ENCODE measurements at places on chromosomes 3 and 15. TPM values are rescaled to one million over a fixed set of nuclear protein-coding genes. Genes with fewer than 3 reads are reported as not detected.

Gene SPRED1
- total RNA-seq = 23.8 TPM

- no peak for DNase-seq
Measured at GRCh38 chr3:165389653-165390052, 193.5 kb upstream of the SLITRK3 start.

- no peak for DNase-seq
Measured at GRCh38 chr3:172098698-172099494, 59.5 kb downstream of the FNDC3B start.

Gene RBP2
- not detected for total RNA-seq

Gene RYK
- total RNA-seq = 54.3 TPM

Gene ZBED2
- not detected for total RNA-seq

Gene FETUB
- not detected for total RNA-seq

Gene CADPS
- total RNA-seq = not detected

- DNase-seq = no peak
Measured at GRCh38 chr3:185337231-185337816, 25.6 kb upstream of the MAP3K13 start.

GRCh38 chr3:167861649-167862048, 126.1 kb downstream of the SERPINI1 start:
- no peak for DNase-seq

DNA sequence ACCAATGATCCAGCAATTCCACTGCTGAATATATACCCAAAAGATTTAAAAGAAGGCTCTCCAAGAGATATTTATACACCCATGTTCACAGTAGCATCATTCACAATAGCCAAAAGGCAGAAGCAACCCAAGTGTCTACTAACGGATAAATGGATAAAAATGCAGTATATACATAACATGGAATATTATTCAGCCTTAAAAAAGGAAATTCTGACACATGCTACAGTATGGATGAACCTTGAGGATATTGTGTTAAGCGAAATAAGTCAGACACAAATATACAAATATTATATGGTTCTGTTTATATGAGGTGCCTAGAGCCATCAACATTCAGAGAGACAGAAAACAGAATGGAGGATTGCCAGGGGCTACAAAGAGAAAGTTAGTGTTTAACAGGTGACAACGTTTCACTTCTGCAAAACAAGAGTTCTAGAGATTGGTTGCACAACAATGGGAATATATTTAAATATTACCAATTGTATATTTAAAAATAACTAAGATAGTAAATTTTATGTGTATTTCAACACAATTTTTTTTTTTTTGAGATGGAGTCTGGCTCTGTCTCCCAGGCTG, 69.4 kb downstream of the STAG1 start:
- DNase-seq = no peak

GRCh38 chr15:60672400-60672799, 193.5 kb upstream of the ICE2 start:
- no peak for DNase-seq

- DNase-seq = no peak
Measured at GRCh38 chr3:147397875-147398812, 8.2 kb downstream of the ZIC4 start.

GRCh38 chr3:63576846-63577245, 75.6 kb upstream of the SNTN start:
- DNase-seq = no peak

DNA sequence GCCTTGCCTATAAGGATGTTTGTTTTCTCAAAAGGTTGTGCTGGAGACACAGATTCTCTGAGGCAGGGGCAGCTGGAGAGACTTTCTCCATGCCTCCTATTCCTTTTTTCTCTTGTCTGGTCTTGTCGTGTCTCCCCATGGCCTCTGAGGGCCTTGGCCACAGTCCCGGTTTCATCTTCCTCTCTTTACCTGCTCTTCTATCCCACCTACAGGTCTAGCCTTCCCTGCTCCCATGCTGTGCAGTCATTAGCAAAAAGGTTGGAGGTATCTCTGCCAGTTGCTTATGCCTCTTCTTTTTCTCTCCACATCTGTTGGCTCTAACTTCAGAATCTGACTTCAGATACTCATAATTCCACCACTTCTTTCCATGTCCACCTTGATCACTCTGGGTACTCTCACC, 191.1 kb downstream of the IL20RB start:
- no peak for DNase-seq

Gene P2RY13
- total RNA-seq = 1.5 TPM

Gene SLC27A2
- total RNA-seq = 1.7 TPM

Gene LSG1
- total RNA-seq = 36.9 TPM

DNA sequence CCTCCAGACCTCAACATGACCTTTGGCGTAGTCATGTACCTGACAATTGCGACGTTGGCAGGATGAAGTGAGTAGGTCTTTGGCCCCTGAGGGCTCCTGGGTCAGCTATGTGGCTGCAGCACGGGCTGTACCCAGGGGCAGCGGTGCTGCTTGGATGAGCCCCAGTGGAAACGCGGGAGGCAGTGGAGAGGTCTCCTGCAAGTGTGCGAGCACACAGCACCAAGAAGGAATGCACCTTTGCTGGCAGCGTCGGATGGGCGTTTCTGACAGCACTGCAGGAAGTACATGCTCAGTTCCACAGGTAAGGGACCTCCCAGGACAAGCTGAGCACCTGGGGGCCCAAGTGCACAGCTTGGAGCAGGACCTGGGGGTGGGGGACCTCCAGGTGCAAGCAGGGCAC, 67.4 kb upstream of the UNC13C start:
- no peak for DNase-seq

- no peak for DNase-seq
Measured at GRCh38 chr15:81071120-81071519, 63.0 kb upstream of the CFAP161 start.

- DNase-seq = no peak
Measured at GRCh38 chr3:110311541-110311940, 760.1 kb upstream of the NECTIN3 start.

DNA sequence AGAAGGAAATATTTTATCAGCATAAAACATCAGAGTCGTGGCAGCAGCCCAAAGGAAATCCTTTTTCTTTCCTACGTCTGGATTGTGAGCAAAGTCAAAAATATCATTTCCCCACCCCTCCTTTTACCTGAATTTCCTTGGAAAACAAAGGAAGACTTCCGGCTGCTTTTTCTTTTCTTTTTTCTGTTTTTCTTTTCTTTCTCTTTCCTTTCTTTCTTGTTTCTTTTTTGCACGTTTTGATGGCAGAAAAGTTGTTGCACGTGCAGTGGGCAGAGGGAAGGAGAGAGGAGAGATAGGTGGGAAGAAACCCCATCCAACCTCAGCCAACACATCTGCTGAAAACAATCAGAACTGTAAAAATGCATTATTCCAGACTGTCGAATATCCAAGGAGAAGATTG, 544 bp upstream of the MYO1E start:
- no peak for DNase-seq

Gene FEZF2
- total RNA-seq = not detected

GRCh38 chr3:132242790-132243189, 74.4 kb upstream of the ACP3 start:
- no peak for DNase-seq

DNA sequence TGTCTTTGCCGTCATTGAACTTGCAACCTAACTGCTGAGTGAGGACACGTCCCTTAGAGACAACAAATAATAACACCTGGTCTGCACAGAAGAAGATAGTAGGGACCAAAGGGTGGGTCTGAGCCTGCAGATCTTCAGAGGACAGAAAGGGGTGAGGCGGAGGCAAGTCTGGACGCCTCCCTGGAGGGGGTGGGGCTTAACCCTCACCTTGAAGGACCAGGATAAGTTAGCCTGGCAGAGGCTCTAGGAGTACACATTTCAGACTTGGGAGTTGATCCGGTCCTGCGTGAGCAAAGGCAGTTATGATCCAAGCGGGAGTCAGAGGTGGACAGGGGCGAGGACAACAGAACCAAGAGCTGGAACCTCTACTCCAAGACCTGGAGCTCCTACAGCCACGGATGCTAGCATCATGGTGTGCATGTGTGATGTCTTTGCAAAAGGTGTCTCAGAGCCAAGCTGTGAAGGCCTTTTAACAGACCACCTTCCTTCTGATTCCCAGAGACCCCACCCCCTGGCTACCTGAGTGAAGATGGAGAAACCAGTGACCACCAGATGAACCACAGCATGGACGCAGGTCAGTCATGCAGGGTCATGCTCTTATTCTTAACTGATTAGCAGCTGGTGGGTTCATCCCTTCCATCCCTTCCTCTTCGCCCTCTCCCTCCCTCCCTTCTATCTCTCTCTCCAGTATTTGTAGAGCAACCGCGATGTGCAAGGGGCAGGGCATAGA, 88.0 kb downstream of the AAGAB start:
- DNase-seq = no peak

GRCh38 chr15:62506217-62506805, 341.2 kb upstream of the C2CD4B start:
- DNase-seq = no peak

- no peak for DNase-seq
Measured at GRCh38 chr15:71920573-71920972, 110.2 kb downstream of the NR2E3 start.

Gene CXCR6
- total RNA-seq = 8.7 TPM

Gene CPNE9
- total RNA-seq = not detected

DNA sequence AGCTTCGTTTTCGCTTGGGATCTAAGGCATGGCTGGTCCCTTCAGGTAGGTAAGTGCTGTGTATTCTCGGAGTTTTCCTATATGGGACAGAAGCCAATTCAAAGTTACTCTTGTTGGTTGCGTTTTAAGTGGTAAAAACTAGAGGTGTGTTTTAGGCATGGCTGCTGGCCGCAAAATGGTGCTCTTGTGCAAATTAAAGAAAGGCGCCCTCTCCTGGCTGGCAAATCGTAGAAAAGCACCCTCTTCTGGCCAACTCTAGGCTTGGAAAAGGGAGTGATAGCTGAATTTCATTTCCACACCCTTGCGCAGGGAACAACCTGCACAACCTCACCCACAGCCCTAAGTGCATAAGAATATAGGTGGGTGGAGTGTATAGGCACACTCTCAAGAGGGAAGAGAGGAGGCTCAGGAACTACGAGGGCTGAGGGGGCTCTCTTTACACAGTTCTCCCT, 23.5 kb downstream of the DRD3 start:
- DNase-seq = no peak

Gene VPS33B
- total RNA-seq = 8.8 TPM

Gene WDR93
- total RNA-seq = not detected

Gene PLA2G4E
- total RNA-seq = not detected

Gene RBMS3
- total RNA-seq = 113 TPM

Gene GOLGA8T
- total RNA-seq = not detected

Gene CACNA2D2
- total RNA-seq = not detected

- no peak for DNase-seq
Measured at GRCh38 chr15:27028858-27029477, 58.0 kb downstream of the GABRG3 start.

Gene FANCD2OS
- total RNA-seq = not detected

Gene CADM2
- total RNA-seq = 0.29 TPM

DNA sequence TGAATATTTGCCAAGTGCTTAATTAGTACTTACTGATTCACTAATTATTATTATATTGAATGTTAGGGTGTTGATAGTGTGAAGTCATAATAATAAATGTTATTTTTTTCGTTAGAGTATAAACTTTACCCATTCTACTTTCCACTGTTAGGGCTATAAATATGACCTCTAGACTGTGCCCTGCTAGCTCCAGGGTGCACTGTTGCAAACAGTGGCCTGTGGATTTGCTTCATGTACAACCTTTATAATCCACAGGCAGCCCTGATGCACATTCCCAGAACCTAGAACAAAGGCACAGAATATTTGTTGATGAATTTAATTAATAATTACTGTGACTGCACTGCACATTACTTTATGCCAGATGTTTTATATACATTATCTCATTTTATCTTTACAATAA, 28.8 kb upstream of the LEKR1 start:
- no peak for DNase-seq

DNA sequence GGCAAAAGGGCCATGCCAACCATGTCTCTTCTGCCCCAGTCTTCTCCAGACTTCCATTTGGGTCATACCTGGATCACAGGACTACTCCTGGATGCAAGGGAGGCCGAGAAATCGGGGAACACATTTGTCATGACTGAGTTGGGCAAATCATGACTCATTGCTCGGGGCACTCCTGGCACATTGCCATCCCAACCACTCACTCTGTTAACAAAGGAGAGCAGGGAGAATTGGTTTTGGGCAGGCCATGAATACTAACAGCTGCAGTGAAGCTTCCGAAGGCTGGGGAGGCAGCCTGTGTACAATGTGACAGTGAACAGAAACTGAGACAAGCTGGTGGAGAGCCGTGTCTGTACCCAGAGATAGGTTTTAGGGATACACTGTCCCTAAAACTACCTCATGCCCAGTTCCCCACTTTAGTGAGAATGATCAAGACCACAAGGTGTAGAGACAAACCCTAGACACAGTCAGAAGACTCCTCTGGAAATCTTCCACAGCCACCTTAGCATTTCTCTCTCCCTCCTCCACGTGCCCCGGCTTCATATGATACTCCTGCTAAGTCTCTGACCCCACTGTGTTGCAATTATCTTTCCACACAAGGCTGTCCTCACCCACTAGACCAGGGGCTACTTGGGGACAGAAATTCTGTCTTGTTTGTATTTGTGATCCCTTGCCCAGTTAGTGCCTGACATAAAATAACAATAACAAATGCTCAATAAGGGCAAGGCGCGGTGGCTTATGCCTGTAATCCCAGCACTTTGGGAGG, 10.5 kb upstream of the BUB1B start:
- DNase-seq = no peak

Gene ALDH1L1
- total RNA-seq = 27.3 TPM

DNA sequence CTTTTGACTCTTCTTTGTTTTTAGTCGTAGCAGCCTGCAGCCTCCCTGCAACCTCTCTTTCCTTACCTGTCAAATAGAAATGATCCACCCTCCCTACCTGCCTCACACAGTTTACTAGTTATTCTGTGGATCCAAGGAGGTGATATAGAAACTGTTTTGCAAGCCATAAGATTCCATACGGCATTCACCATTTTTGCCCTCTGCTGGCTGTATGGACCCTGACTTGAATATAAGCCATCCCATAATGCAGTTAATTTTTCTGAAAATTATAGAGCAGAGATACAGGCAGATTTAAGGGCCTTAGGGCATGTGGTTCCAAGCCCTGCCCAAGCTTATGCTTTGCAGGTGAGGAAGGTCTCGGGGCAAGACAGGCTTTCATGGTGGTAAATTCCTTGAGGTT, 63.8 kb downstream of the CPN2 start:
- no peak for DNase-seq

DNA sequence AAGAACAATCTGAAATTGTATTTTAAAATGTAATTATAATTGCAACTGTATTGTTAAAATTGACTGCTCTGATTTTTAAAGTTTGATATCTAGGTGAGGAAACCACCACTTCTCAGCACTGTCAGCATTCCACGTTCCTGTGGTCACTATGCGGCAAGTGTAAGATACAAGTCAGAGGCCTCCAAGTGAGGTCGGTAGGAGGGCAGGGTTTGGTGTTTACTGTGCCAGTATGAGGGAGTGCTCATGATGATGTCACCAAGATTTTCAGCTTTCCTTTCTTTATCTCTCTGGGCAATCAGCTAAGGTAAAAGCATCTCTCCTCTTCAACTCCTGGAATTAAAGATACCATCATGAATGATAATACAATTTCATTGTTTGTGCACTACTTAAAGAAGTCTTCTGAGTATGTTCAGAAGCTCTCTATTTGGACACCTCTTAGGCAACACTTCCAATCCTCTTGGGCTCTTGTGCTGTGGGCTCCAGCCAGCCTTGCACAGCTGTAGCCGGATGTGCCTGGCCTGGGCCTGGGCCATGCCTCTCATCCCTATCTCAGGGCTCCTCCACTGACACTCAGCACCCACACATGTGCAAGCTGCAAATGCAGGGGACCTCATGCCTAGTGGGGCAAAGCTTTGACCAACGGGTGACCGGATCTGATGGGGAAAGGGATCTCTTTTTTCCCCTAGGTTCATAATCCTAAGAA, 42.9 kb downstream of the CCR3 start:
- no peak for DNase-seq

Gene RCCD1
- total RNA-seq = 13.4 TPM

Gene PTX3
- 0.82 TPM for total RNA-seq

- no peak for DNase-seq
Measured at GRCh38 chr3:58041182-58041825, 33.1 kb downstream of the FLNB start.

Data from uterus (tissue), 4 donors.